ENCODE measurements at places on chromosomes 5 and 9. TPM values are rescaled to one million over a fixed set of nuclear protein-coding genes. Genes with fewer than 3 reads are reported as not detected.

DNA sequence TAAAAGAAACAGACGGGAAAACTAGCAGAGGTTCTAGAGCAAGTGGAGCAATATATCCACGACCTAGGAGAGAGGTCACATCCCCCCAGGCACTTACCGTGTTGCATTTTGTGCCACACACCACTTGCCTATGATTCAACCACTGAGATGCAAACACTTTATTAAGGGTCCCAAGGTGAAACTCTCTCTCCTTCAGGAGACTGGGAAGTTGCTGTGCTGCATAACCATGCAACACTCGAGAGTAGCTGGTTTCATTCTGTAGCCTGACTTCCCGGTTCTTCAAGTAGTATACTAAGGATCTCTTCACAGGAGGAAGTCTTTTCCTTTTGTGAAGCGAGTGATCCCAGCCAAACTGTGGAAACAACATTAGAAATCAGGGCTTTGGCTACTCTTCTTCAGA is 1.6 kb downstream of the DCAF12 start:
- DNase-seq = no peak
- no peaks in the 10 kb centered on the region for H3K27me3 ChIP-seq
- no peaks in the 10 kb centered on the region for H3K4me1 ChIP-seq

DNA sequence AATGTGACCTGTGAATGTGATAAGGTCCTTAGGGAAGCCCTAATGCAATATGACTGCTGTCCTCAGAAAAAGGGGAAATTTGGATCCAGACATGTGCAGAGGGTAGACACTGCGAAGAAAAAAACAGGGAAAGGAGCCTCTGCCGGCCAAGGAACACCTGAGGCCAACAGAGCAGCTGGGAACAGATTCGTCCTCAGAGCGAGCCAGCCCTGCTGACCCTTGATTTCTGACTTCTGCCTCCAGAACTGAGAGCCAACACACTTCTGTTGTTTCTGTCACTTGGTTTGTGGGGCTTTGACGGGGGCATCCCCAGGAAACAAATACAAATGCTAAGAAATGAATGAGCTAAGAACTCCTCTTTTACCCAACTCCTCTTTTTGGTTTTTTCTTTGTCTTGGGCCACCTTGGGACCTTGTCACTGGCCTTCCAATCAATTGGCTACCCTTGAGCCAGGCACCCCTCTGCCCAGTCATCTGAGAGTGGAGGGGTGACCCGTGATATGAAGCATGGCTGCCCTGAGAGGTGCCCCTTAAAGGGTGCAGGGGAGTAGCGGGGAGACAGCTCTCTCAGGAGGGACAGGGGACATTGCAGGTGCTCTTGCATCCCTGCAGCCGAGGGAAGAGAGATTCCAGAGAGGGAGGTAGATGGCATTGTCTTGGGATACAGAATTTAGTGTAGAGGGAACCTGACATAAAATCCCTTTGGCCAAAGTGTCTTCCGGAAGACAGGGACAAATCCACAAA is 16.9 kb downstream of the TMOD1 start:
- H3K4me1 ChIP-seq = no peaks in the 10 kb centered on the region
- peak overlapping the region; percentile 5 for H3K27ac ChIP-seq
- no peaks in the 10 kb centered on the region for H3K36me3 ChIP-seq
- no peak overlapping the region for H3K4me3 ChIP-seq

GRCh38 chr5:14028938-14029584 is 84.6 kb upstream of the DNAH5 start:
- no peak overlapping the region for H3K4me3 ChIP-seq
- DNase-seq = no peak
- H3K36me3 ChIP-seq = no peaks in the 10 kb centered on the region
- H3K27me3 ChIP-seq = no peaks in the 10 kb centered on the region
- H3K27ac ChIP-seq = no peak overlapping the region

- no peak overlapping the region for H3K4me3 ChIP-seq
- H3K27me3 ChIP-seq = no peaks in the 10 kb centered on the region
- H3K27ac ChIP-seq = no peak overlapping the region
- DNase-seq = no peak
Measured at GRCh38 chr5:159616952-159617351, 286.7 kb upstream of the IL12B start.

DNA sequence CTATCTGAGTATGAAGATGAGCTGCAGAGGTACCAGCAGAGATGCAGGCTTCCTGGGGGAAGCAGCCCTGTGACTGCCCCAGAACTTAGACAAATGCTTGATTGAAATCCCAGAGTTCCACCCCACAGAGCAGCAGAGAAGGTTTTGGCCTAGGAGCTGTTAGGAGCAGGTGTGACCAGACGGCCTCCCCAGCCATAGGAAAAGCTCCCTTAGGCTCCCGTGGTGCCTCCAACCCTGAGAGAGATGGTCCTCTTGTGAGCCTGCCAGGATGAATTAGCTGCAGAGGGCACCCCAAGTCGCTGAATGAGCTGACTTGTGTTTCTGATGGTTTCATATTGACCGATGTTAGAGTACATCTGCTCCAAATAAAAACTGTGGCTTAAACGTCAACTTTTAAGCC is 22.1 kb downstream of the NTRK2 start:
- DNase-seq = no peak
- H3K4me1 ChIP-seq = no peaks in the 10 kb centered on the region
- no peaks in the 10 kb centered on the region for H3K27me3 ChIP-seq
- H3K4me3 ChIP-seq = no peak overlapping the region

- H3K27me3 ChIP-seq = no peaks in the 10 kb centered on the region
- no peaks in the 10 kb centered on the region for H3K4me1 ChIP-seq
- H3K27ac ChIP-seq = no peak overlapping the region
- H3K4me3 ChIP-seq = no peak overlapping the region
- peak; percentile 31 for DNase-seq
- no peaks in the 10 kb centered on the region for H3K36me3 ChIP-seq
Measured at GRCh38 chr9:134204991-134205578, 40.7 kb upstream of the RNU6ATAC start.

- no peaks in the 10 kb centered on the region for H3K27me3 ChIP-seq
- no peaks in the 10 kb centered on the region for H3K4me1 ChIP-seq
- H3K4me3 ChIP-seq = no peak overlapping the region
- no peaks in the 10 kb centered on the region for H3K36me3 ChIP-seq
Measured at GRCh38 chr5:171428809-171429542, 9.5 kb downstream of the FGF18 start.

DNA sequence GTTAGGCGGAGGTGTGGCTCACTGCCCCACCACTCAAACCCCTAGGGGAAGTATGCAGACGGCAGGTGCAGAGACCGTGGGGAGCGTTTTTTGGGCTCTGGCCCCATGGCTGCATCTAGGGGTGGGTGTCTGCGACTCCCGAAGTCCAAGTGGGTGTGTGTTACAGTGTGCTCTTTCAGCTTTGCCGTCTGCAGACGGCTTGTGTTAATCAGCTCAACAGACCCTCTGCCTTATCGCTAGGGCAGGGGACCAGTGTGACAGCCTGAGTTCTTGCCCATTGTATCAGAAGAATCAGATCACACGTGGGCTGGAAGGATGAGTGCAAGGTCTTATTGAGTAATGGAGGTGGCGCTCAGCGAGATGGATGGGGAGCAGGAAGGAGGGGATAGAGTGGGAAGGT is 162.8 kb downstream of the ENC1 start:
- no peak overlapping the region for H3K4me3 ChIP-seq
- H3K36me3 ChIP-seq = no peaks in the 10 kb centered on the region
- H3K27ac ChIP-seq = no peak overlapping the region
- DNase-seq = no peak
- no peaks in the 10 kb centered on the region for H3K27me3 ChIP-seq
- H3K4me1 ChIP-seq = no peaks in the 10 kb centered on the region

GRCh38 chr5:148626081-148626613 is 28.2 kb downstream of the HTR4 start:
- no peaks in the 10 kb centered on the region for H3K36me3 ChIP-seq
- no peak overlapping the region for H3K27ac ChIP-seq
- H3K4me3 ChIP-seq = no peak overlapping the region
- no peak for DNase-seq

GRCh38 chr5:175219366-175219765 is 224.6 kb downstream of the DRD1 start:
- no peak overlapping the region for H3K27ac ChIP-seq
- no peaks in the 10 kb centered on the region for H3K36me3 ChIP-seq
- peaks cover 5% of the 10 kb centered on the region for H3K4me1 ChIP-seq
- no peaks in the 10 kb centered on the region for H3K27me3 ChIP-seq

GRCh38 chr9:86764221-86764624 is 183.1 kb downstream of the GAS1 start:
- no peak overlapping the region for H3K4me3 ChIP-seq
- DNase-seq = no peak
- H3K27me3 ChIP-seq = no peaks in the 10 kb centered on the region
- H3K27ac ChIP-seq = no peak overlapping the region
- no peaks in the 10 kb centered on the region for H3K36me3 ChIP-seq

GRCh38 chr9:124248960-124249359 is 8.8 kb upstream of the NEK6 start:
- H3K27me3 ChIP-seq = no peaks in the 10 kb centered on the region
- H3K27ac ChIP-seq = no peak overlapping the region
- H3K4me1 ChIP-seq = no peaks in the 10 kb centered on the region
- no peaks in the 10 kb centered on the region for H3K36me3 ChIP-seq

DNA sequence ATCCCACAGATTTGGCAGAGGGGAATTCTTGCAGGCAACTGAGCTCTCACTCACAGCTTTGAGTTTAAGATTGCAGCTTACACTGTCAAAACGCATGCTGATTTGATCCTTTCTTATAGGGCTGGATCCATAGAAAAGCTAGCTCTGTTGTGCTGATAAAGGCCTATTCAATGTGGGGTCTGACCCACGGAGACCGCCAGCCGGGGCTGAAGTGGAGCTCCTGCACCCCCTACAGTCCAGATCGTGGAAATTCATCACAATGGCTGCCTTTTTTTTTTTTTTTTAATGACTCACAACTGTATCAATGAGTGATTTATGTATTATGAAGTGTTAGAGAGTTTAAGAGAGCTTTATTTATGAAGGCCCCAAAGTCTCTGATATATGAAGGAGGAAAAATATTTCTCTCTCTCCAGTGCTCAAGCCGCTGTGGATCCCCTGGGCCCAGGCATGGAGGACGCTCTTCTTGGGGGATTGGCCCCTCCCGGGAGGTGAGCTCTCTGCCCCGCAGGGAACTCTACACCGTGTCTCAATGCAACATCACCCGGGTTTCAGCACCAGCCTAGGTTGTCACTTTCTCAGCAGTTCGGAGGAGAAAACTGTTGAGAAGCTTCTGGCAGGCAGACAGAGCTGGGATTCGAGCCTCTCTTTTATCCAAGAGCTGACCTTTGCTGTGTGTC is 700.2 kb downstream of the IRX1 start:
- H3K27me3 ChIP-seq = no peaks in the 10 kb centered on the region
- no peak overlapping the region for H3K4me3 ChIP-seq
- no peaks in the 10 kb centered on the region for H3K36me3 ChIP-seq
- no peak overlapping the region for H3K27ac ChIP-seq
- H3K4me1 ChIP-seq = no peaks in the 10 kb centered on the region

- no peak overlapping the region for H3K27ac ChIP-seq
- no peaks in the 10 kb centered on the region for H3K36me3 ChIP-seq
- no peak overlapping the region for H3K4me3 ChIP-seq
- DNase-seq = no peak
- no peaks in the 10 kb centered on the region for H3K27me3 ChIP-seq
- no peaks in the 10 kb centered on the region for H3K4me1 ChIP-seq
Measured at GRCh38 chr5:98099448-98100105, 673.9 kb upstream of the RGMB start.

DNA sequence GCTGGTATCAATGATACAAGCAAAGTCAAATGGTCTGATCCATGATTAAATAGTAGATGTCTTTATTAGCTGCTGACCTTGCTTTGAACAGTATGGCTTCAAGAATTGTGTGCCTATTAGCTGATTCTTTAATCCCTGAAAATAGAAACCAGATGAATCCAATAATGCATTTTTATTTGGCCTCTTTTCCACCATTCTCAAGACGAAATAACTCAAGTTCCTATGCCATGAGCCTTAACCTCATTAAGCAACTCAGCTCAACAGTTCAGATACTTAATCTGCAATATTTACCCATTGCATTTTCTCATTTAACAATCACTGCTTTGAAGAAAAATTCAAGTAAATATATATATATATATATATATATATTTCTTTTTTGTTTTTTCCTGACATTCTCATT is 588.6 kb upstream of the MEF2C start:
- DNase-seq = no peak
- H3K27me3 ChIP-seq = no peaks in the 10 kb centered on the region
- no peaks in the 10 kb centered on the region for H3K36me3 ChIP-seq

MYMK gene
- not detected for total RNA-seq

FGD3 gene
- 13.4 TPM for total RNA-seq

PHF24 gene
- 0.57 TPM for total RNA-seq

PCDHA5 gene
- 0.24 TPM for total RNA-seq

GRIN1 gene
- total RNA-seq = not detected

NUTM2G gene
- not detected for total RNA-seq

Measured in aorta (tissue), 5 donors.